ENCODE measurements at places on chromosomes 2 and 18.

DNA sequence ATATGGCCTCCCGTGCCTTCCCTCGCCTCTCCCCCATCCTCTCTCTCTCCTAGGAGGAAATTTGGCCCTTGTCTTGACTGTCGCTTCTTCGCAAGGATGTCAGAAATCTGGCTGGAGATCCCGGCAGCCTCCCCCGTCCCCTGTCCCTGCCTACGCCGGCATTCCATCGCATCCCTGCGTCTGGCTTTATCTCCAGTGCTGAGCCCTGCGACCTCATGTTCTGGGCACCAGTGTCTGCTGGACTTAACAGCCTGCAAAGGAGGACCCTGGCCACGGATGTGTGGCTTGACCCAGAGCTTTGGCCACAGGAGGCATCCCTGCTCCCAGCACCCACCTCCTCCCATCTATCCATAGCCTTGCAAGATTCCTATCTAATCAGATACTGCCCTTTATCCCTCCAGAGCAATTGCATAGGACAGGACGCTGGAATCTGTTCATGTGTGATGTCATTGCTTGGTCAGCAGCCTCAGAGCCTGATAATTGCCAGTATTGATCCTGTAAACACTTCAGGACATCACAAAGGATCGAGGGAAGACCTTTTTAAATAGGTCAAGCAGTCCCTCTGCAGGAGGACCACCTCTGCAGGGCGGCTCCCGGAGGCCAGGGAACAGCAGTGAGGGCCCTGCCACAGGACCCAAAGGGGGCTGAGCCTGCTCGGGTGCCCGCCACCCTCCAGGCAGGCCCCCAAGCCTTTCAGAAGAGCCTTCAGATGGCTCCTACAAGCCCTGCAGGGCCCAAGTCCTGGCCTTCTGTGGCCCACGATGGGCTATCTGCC, 168.2 kb downstream of the TWIST2 start:
- DNase-seq = no peak

DNA sequence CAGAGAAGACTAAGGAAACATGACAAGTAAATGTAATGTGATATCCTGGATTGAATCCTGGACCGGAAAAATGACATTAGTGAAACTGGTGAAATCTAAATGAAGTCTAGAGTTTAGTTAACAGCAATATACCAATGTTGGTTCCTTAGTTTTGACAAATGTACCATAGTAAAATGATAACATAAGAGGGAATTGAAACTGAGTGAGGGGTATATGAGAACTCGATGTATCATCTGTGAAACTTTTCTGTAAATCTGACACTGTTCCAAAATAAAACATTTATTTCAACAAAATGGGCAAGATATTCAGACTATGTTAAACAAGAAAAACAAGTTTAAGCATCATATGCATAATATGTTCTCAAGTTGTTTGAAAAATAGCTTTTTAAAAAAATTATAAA, 63.8 kb downstream of the OLA1 start:
- no peak for DNase-seq

GRCh38 chr18:51559902-51560287, 362.4 kb upstream of the MEX3C start:
- no peak for DNase-seq

DNA sequence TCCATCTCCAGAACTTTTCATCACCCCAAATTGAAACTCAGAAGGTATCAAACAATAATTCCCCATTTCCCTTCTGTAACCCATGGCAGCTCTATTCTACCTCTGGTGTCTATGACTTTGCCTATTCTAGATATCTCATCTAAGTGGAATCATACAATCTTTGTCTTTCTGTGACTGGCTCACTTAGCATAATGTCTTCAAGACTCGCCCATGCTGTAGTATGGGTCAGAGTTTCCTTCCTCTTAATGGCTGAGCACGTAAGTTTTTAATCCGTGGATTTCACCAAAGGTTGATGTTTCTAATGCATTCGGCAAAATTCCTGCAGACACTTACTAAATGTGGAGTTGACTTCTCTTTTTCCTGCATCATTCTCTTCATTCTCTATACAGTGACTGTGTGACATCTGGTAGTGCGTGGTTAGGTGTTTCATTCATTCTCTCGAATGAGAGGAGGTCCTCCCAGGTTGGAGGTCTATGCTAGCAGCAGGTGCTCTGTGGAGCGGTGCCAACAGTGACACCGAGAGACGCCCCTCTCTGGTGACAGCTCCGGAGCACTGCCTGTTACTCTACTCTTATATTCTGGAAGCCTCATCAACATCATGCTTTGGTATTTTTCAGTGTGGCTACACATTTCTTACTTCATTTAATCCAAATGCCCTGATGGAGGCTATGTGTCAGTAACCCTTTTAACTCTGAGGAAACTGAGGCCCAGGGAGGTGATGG, 50.1 kb downstream of the ATOH8 start:
- no peak for DNase-seq

- peak; percentile 33 for DNase-seq
Observed at GRCh38 chr2:230417436-230417835, 1.4 kb downstream of the SP100 start.

- no peak for DNase-seq
Observed at GRCh38 chr2:5287558-5288334, 404.4 kb upstream of the SOX11 start.

DNA sequence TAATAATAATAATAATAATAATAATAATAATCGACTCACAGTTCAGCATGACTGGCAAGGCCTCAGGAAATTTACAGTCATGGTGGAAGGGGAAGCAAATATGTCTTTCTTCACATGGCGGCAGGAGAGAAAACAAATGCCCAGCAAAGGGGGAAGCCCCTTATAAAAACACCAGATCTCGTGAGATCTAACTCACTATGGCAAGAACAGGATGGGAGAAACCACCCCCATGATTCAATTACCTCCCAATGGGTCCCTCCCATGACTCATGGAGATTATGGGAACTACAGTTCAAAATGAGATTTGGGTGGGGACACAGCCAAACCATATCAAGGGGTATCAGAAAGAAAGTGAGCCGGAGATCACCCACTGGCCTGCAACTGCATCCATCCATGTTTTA, 40.5 kb upstream of the PAPOLG start:
- DNase-seq = no peak

- no peak for DNase-seq
Observed at GRCh38 chr2:177211169-177211568, 1.4 kb upstream of the HNRNPA3 start.

DNA sequence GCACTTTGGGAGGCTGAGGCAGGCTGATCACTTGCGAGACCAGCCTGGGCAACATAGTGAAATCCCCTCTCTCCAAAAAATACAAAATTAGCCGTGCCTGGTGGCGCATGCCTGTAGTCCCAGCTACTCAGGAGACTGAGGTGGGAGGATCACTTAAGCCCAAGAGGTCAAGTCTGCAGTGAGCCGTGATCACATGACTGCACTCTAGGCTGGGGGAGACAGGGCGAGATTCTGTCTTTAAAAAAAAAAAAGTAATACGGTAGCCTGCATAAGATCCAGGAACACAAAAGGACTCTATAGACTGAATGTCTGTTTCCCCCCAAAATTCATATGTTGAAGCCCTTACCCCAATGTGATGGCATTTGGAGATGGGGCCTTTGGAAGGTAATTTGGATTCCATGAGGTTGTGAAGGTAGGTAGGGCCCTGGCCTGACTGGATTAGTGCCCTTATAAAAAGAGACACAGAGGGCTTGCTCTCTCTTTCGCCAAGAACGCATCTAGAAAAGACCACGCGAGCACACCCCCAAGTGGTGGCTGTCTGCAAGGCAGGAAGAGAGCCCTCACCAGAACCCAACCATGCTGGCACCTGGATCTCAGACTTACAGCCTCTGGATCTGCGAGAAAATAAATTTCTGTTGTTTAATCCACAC, 17.0 kb downstream of the MBOAT2 start:
- peak; percentile 62 for DNase-seq

DNA sequence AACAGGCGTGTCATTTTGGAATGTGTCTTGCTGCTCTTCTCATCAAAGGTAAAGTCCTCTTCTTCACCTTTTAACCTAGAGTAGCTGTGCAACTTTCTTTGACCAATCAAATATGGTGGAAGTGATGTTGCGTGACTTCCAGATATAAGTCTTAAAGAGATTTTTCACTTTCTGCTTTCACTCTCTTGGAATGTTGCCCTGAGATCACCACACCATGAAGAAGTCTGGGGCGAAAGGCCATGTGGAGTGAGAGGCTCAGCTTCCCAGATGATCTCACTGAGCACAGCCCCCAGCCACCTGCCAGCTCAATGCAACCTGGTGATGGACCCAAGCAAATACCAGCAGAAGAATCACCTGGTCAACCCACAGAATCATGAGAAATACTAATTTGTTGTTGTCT, 7.1 kb upstream of the GALNT3 start:
- no peak for DNase-seq
